ENCODE measurements at places on chromosomes 16 and 17.
A peak's percentile ranks its signal among the peaks of the same experiment; 100 is the strongest.

DNA sequence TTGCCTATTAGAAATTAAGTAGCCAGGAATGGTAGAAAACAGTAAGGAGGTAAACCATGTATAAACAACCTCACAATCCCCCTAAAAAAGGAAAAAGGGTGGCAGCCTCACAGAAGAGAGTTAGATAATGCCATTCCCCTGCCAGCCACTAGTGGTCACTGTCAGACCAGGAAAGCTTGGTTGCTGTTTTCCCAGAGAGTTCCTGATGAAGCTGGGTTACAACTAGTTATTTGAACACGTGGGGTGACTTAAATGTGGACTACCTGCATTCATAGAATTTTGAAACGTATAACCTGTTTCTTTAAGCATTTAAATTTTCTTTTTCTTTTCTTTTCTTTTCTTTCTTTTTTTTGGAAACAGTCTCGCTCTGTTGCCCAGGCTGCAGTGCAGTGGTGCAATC, 5.8 kb downstream of the GPRC5C start:
- no peak for DNase-seq

- DNase-seq, result peak; percentile 19
Measured at GRCh38 chr17:32103476-32104113, 38.7 kb upstream of the RHOT1 start.

DNA sequence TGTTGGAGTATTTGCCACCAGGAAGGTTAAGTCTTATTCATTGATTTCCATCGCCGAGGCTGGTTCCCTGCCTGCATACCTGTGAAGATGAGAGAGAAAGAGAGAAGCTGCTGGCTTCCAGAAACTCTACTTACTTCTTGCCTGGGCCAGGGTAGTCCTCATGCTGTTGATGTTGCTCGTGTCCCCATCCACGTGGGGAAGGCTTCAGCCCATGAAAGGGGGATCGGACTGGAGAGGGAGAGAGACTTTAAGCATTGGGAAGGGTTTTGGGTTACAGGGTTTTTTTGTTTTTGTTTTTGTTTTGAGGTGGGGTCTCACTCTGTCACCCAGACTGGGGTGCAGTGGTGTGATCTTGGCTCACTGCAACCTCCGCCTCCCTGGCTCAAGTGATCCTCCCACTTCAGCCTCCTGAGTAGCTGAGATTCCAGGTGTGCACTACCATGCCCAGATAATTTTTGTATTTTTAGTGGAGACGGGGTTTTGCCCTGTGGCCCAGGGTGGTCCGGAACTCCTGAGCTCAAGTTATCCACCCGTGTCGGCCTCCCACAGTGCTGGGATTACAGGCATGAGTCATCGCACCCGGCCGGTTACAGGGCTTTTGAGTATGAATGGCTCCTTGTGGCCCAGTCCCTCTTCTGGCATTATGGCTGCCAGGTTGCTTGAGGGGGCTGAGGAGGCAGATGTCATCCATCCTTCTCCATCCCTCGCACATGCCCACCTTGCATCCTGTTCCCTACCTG, 26.6 kb downstream of the ITGB3 start:
- DNase-seq, result peak; percentile 58

DNA sequence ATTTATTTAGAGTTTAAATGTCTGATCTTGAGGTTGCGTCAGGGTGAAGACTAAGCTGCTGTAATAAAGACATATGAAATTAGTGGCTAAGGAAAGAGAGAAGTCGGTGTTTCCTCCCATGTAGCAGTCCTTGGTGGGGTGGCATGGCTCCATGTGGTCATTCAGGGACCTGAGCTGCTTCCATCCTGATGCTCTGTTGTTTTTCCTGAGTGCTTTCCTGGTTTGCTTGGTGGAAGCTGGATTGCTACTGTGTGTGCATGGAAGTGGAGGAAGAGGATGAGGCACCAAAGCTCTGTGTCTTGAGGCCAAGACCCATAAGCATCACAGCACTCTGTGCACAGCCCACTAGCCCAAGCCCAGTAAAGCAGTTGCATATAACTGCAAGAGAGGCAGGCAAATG, 241.8 kb upstream of the CACNG5 start:
- no peak for DNase-seq

DNA sequence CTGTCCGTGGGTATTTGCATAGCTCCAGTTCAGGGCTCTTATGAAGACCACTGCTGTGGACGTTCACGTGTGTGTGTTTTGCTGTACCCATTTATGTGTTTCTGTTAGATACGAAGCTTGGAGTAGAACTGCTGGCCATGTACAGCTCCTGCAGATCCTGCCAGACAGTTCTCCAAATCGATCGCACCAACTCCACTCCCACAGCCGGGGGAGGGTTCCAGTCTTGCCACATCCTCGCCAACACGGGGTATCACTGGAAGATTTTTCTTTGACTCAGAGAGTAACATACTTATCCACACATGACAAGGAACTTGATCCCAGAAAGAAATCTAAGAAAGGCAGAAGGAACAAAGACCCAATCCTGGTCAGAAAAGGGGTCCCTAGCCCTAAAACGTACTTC, 37.4 kb downstream of the TMEM186 start:
- no peak for DNase-seq

- DNase-seq, result peak; percentile 14
Measured at GRCh38 chr17:60832151-60832585, 154.5 kb downstream of the BCAS3 start.
